ENCODE measurements at places on chromosomes 7 and 10.

DNA sequence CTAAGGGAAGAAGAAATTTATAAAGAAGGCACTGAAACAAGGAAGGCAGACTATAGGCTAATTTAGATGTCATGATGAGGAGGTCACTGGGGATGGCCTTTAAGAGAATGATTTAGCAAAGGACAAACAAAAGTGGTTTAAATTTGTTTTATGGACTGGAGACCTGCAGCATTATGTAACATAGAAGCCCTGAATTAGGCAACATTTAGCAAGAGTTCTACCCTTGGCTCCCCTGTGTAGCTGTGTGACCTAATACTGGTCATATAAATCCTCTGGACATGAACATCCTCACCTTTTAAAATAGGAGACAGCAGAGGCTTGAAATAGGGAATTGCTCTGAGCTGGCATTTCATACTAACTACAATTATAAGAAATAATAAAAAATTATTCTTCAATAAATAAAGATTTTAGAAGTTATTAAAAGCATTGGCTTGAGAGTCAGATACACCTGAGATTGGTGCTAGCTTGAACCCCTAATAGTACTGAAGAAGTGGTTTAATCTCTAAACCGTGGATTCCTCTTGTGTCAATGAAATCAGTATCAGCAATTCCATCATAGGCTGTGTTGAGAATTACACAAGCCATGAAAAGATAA is 48.9 kb downstream of the RNLS start:
- no peak for DNase-seq

GRCh38 chr10:72035252-72035887 is 53.0 kb downstream of the SPOCK2 start:
- DNase-seq: no peak

DNA sequence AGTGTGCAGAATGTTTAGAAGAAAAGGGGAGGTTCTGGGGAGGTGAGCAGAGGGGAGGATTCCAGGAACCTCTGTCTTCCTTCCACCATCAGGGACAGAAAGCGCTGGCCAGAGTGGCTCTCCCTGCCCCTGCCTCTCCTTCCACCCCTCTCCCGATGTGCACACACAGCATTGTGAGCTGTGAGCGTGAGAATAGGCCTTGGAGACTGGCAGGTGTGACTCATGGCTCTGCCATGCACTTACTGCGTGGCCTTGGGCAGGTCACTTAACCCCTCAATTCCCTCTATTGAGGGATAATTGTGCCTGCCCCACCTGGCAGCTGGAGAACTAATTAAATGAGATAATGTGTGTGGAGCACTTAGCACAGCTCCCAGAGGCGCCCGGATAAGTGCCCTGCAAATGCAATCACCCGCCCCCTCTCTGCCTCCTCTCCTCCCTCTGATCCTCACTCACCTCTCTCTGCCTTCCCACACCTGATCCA is 115.4 kb downstream of the ZMIZ1 start:
- DNase-seq: no peak

DNA sequence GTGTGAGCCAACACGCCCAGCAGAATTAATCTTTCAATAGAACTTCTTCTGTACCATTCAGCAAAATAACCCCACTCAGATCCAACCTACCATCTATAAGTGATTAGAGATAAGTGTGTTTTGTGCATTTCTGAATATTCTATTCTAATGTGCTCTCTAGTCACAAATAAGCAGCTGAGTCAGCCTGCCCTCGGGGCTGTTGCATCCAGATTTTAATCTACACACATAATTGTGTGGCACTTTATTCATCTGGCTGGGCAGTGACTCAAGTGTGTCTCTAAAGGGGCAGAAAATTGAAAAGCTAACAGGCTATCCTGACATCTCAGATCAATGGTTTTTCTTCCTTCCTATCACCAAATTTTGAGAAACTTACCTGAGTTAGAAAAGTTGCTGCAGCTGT is 60.3 kb downstream of the PRR15 start:
- DNase-seq: no peak

- no peak for DNase-seq
These were observed 130.7 kb downstream of the ADRA2A start for GRCh38 chr10:111207500-111207899.

DNA sequence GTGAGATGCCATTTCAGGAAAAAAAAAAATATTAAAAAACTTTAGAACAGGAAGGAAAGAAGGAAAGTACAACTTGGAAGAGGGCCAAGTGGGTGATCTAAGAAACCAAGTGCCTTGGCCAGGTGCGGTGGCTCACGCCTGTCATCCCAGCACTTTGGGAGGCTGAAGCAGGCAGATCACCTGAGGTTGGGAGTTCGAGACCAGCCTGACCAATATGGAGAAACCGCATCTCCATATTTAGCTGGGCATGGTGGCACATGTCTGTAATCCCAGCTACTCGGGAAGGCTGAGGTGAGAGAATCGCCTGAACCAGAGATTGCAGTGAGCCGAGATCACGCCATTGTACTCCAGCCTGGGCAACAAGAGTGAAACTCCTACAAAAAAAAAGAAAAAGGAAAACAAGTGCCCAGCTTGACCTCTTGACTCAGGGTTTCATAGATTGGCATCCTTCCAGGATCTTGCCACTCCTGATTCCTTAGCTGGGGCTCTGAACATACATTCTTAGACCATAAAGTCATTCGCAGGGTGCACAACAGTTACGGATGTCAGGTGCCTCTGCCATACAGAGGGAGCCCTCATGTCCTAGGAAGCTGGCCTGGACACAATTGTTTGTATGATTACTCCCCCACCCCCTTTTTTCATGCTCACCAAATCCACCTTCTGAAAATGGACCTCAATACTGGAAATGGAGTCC is 2.1 kb upstream of the GUSB start:
- DNase-seq: no peak

- DNase-seq: no peak
These were observed 79.9 kb downstream of the ARHGAP21 start for GRCh38 chr10:24643679-24644209.
